Breast epithelium (tissue), 4 donors: ENCODE measurements at places on chromosomes 12 and 14. TPM values are rescaled to one million over a fixed set of nuclear protein-coding genes. Genes with fewer than 3 reads are reported as not detected.

- H3K4me3 ChIP-seq = no peak overlapping the region
- DNase-seq = no peak
- H3K4me1 ChIP-seq = no peaks in the 10 kb centered on the region
- no peaks in the 10 kb centered on the region for H3K27me3 ChIP-seq
These were observed 215.4 kb upstream of the NAV3 start for GRCh38 chr12:77615332-77615731.

- no peak for DNase-seq
- H3K27ac ChIP-seq = no peak overlapping the region
- H3K27me3 ChIP-seq = no peaks in the 10 kb centered on the region
These were observed 11.7 kb downstream of the ZCCHC8 start for GRCh38 chr12:122489038-122489437.

- peak overlapping the region; percentile 86 for H3K27ac ChIP-seq
- peaks cover 9% of the 10 kb centered on the region for H3K4me1 ChIP-seq
- H3K4me3 ChIP-seq = no peak overlapping the region
These were observed 17.8 kb downstream of the POMT2 start for GRCh38 chr14:77302926-77303325.

KRT82 gene
- total RNA-seq = not detected

DNA sequence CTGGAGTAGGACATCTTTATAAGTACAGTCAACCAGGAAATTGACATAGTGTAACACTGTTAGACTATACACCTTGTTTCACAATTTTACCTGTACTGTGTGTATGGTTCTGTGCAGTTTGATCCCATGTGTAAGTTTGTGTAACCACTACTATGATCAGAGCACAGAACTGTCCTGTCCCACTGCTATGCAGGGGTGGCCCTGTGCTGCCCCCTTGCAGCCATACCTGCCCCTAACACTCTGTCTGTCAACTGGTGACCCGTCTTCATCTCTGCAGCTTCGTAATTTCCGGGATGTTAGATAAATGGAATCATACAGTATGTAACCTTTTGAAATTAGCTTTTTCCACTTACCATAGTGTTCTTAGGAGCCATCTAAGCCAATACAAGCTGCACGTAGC, 58.7 kb upstream of the RD3L start:
- H3K27ac ChIP-seq = no peak overlapping the region
- no peaks in the 10 kb centered on the region for H3K36me3 ChIP-seq
- no peaks in the 10 kb centered on the region for H3K4me1 ChIP-seq
- DNase-seq = no peak
- no peak overlapping the region for H3K4me3 ChIP-seq

DNA sequence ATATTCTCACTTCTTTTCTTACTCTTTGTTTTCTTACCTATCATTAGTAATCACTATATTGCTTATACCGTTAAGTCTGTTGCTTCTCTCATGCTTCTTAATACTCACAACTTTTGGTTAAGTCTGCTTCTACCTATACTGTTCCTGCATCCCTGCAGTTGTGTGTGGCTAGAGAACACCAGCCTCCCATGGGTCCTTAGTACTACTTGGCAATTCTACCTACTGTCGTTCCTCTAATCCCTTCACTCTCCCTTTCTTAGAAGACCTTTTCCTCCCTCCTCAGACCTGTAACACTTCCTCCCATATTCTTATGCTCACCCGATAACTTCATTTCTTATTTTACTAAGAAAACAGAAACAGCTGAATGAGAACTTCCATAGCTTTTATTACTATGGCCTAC, 29.3 kb downstream of the CNOT2 start:
- H3K4me3 ChIP-seq = no peak overlapping the region
- no peaks in the 10 kb centered on the region for H3K4me1 ChIP-seq
- DNase-seq = no peak
- H3K27me3 ChIP-seq = no peaks in the 10 kb centered on the region
- no peak overlapping the region for H3K27ac ChIP-seq
- H3K36me3 ChIP-seq = no peaks in the 10 kb centered on the region

- H3K27ac ChIP-seq = no peak overlapping the region
- no peaks in the 10 kb centered on the region for H3K4me1 ChIP-seq
- DNase-seq = no peak
- H3K27me3 ChIP-seq = no peaks in the 10 kb centered on the region
- H3K36me3 ChIP-seq = no peaks in the 10 kb centered on the region
- H3K4me3 ChIP-seq = no peak overlapping the region
These were observed 174.4 kb downstream of the PDZRN4 start for GRCh38 chr12:41362510-41362909.

DNA sequence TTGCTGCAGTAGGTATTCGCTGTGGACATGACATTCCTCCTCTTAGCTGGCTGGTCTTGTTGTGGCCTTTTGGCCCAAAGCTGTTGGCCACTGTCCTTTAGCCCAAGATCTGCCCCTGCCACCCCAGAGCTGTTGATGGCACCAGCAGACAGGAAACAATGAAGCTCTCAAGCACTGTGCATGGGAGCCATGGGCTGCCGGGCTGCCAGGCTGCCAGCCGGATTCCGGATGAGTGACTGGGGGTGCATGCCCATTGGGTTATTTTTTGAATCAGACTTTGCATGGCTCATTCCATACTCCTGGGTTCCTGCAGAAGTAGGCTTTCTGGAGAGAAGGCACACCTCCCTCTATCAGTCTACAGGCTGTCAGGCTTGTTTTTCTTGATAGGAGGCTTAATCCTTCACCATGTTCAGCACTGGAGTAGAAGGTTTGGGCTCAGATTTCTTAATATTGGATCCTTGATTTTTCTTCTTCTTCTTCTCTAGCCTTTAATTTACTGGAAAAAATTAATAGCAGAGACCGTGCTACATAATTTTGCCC, 32.4 kb downstream of the MAX start:
- no peaks in the 10 kb centered on the region for H3K4me1 ChIP-seq
- H3K36me3 ChIP-seq = no peaks in the 10 kb centered on the region
- no peaks in the 10 kb centered on the region for H3K27me3 ChIP-seq
- no peak overlapping the region for H3K27ac ChIP-seq

CCND2 gene
- total RNA-seq = 72.8 TPM

FICD gene
- total RNA-seq = 7.0 TPM

DNA sequence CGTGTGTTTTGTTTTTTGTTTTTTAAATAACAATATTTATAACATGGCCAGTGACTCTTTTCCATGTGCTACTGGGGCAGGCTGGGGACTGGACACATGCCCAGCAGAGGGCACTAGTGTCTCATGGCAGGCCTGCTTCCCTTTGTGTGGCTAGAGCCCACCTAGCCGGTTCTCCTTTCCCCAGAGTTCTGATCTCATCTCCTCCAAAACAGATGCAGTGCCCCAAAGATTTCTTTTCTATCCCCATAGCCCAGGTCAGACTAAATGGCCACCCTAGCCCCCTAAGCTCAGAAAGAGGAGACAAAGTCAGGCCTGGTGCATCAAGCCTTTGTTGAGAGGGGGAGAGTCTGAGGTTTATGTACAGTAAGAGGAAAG, 21.2 kb downstream of the PRPF40B start:
- H3K4me3 ChIP-seq = no peak overlapping the region
- H3K27ac ChIP-seq = no peak overlapping the region
- no peaks in the 10 kb centered on the region for H3K36me3 ChIP-seq
- no peaks in the 10 kb centered on the region for H3K27me3 ChIP-seq
- no peaks in the 10 kb centered on the region for H3K4me1 ChIP-seq
- DNase-seq = peak; percentile 78

RASSF9 gene
- total RNA-seq = 2.2 TPM

DNA sequence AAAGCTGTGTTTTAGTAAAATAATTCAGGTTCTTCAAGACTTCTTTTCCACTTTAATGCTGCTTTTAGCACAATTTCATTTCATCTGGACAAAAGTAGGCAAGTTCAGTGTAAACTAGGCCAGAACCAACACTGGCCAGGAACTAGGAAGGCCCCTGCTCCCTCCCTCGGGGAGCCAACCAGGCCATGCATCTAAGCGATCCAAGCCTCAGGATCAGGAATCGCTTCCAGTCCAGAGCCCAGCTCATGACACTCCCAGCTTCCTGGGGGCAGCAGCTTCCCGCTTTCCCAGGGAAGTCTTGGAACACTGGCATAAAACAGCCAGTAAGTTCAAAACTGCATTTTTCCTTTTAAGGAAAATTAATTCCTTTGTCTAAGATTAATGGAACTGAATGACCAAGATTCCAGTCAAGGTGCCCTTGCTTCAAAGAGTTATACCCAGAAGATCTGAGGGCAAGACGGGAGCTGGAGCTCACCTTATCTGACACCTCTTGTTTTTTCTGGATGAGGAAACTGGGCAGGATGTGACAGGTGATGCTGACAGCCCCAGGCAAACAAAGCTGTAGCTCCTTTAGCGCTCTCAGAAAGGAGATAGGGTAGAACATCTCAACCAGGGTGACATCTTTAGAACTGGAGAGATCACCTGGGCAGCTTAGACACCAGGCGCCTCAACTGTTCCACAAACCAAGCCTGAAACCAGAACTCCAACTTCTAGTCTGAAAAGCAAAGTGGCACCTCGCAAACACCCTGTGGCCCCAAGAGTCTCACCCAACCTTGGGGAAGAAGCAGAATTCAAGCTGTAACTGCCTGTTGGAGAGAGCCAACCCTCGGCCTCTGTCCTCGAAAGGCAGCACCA, 61.4 kb upstream of the PNMA1 start:
- no peaks in the 10 kb centered on the region for H3K36me3 ChIP-seq
- no peak overlapping the region for H3K4me3 ChIP-seq
- peaks cover 4% of the 10 kb centered on the region for H3K4me1 ChIP-seq
- H3K27ac ChIP-seq = peak overlapping the region; percentile 65
- no peaks in the 10 kb centered on the region for H3K27me3 ChIP-seq

GPR137C gene
- total RNA-seq = 0.33 TPM

TAS2R13 gene
- total RNA-seq = 3.5 TPM

PYGL gene
- 53.6 TPM for total RNA-seq

DNA sequence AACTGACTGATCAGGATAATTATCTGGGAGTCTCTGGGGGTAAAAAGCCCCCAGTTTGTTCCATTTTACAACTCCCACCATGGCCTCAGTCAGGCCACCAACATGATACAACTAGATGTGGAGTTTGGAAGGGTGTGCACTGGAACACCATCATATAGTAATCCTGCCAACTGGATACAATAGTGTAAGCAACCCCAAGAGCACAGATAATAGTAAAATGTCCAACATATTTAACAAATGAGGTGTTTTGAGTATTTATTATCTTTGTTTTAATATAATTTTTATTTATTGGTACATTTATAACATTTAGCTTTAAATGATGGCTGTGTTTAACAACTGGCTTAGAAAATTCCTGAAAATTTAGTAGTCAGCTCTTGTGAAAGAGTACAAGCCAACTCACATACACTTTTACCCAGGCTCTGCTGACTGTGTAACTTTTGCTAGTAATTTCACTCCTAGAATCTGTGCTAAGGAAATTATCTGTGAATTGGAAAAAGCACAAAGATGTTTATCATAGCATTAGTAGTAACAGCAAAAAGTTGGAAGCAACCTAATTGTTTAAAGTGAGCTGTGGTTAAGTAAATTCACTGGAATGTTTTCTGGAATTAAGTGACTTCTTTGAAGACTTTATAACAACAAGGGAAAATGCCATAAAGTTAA, 196.8 kb downstream of the RAD51B start:
- no peak for DNase-seq
- H3K36me3 ChIP-seq = no peaks in the 10 kb centered on the region
- no peaks in the 10 kb centered on the region for H3K27me3 ChIP-seq
- H3K4me3 ChIP-seq = no peak overlapping the region

GRCh38 chr12:20274008-20274407, 94.3 kb upstream of the PDE3A start:
- H3K4me1 ChIP-seq = no peaks in the 10 kb centered on the region
- no peak for DNase-seq
- H3K36me3 ChIP-seq = no peaks in the 10 kb centered on the region
- no peak overlapping the region for H3K27ac ChIP-seq
- H3K27me3 ChIP-seq = no peaks in the 10 kb centered on the region

GRCh38 chr12:10068644-10069043, 30.1 kb downstream of the CLEC1A start:
- no peaks in the 10 kb centered on the region for H3K4me1 ChIP-seq
- DNase-seq = no peak
- no peak overlapping the region for H3K4me3 ChIP-seq

CHGA gene
- not detected for total RNA-seq

DNA sequence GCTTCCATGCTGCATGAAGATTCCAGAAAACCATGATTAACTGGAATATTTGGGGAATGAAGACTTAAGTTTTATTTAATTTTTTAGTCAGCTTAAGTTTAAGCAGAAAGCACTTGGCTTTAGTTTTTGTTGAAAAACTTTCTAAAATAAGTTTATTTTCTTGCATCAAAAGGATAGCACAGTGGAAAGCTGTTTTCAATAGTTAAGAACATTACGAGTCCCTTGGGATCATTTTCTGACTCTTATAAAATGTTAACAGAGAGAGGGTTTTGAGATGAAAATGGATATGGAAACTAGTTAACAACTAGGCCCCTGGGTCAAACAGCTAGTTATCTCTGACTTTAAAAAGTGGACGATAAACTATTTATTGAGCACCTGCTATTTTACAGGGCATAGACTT, 181.9 kb upstream of the SLC38A2 start:
- no peak for DNase-seq
- no peaks in the 10 kb centered on the region for H3K27me3 ChIP-seq
- H3K27ac ChIP-seq = peak overlapping the region; percentile 54
- H3K36me3 ChIP-seq = no peaks in the 10 kb centered on the region
- H3K4me3 ChIP-seq = no peak overlapping the region
- H3K4me1 ChIP-seq = no peaks in the 10 kb centered on the region

BIN2 gene
- total RNA-seq = 6.2 TPM

KLRD1 gene
- 2.5 TPM for total RNA-seq

- DNase-seq = no peak
- peak overlapping the region; percentile 52 for H3K27ac ChIP-seq
- no peaks in the 10 kb centered on the region for H3K36me3 ChIP-seq
- peaks cover 27% of the 10 kb centered on the region for H3K27me3 ChIP-seq
- no peaks in the 10 kb centered on the region for H3K4me1 ChIP-seq
- no peak overlapping the region for H3K4me3 ChIP-seq
These were observed 14.2 kb downstream of the CABP1 start for GRCh38 chr12:120654656-120655055.
